Stimulated activated CD4-positive, alpha-beta T cell treated with anti-CD3 and anti-CD28 coated beads, Interleukin-12 subunit alpha, Interleukin-12 subunit beta, amount 100 ng/mL, for 4 hours (primary cell): ENCODE measurements at places on chromosomes 1 and 21.

GRCh38 chr1:53822931-53823330 is 15.2 kb downstream of the NDC1 start:
- DNase-seq = no peak

- DNase-seq = no peak
These were observed 28.5 kb upstream of the UMODL1 start for GRCh38 chr21:42042651-42043050.

DNA sequence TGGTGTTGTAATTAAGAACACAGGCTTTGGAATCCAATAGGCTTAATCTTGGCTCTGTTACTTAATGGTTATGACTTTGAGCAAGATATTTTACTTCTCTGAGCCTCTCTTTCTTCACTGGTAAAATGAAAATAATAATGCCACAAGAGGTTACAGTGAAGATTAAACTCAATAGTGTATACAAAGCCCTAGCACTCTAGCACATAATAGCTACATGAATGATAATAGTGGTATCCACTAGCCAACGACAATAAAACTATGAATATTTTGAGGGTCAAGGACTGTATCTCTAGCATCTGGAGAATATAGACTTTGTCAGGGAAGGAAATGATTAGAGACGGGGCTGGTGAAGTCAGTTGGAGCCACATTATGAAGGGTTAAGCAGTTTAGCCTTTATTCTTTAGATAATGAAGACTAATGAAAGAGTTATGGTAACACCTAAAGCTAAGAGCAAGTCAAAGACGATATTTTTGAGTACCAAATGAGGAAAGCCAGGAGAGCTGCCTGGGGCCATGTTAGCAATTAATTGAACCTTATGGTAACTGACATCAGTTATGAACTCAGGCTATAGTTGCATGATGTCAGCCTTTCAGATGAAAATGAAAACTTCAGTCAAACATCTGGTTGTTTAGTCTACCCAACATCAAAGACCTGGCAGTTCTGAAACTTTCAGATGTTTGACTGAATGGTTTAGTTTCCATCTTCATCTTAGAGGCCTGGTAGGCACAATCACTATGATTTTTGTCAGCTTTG is 32.8 kb upstream of the RNF11 start:
- no peak for DNase-seq

- no peak for DNase-seq
These were observed 12.2 kb upstream of the PADI6 start for GRCh38 chr1:17359808-17360207.
